ENCODE measurements at places on chromosomes 3 and 15.

DNA sequence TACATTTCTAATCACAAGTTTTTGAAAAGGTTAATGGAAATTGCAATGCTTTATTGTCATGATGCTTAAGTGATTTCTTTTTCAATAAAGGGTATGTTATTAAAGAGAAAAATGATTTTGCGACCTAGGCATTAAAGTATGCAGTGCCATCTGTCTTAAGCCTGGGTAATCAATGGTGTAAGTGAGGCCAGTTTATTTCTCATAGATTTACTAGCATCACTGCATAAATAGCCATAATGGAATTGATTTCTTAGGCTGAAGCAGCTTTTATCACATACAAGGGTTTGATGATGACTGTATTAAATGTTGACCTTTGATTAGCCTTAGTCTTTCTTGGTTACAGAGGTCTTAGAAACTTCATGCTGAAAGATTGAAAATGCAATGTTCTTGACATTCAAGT, 347.4 kb downstream of the FEZF2 start:
- no peak for DNase-seq

DNA sequence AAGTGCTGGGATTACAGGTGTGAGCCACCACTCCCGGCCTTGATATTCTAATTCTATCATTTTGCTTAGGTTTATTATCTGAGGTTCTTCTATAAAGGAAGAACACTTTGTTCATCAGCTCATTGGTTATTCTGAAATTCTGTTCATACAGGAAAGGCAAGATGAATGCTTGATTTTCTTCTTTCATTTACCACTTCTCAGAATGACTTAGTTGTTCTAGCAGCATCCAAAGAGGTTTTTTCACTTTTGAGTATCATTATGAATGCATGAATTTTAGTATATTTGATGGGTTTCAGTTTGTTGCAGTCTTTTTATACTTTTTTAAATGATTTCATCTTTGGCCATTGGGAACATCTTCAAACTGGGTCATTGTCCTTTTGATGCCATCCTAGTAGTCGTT, 51.8 kb downstream of the RNF111 start:
- DNase-seq: no peak

GRCh38 chr15:51097553-51098330, 3.0 kb upstream of the TNFAIP8L3 start:
- no peak for DNase-seq

DNA sequence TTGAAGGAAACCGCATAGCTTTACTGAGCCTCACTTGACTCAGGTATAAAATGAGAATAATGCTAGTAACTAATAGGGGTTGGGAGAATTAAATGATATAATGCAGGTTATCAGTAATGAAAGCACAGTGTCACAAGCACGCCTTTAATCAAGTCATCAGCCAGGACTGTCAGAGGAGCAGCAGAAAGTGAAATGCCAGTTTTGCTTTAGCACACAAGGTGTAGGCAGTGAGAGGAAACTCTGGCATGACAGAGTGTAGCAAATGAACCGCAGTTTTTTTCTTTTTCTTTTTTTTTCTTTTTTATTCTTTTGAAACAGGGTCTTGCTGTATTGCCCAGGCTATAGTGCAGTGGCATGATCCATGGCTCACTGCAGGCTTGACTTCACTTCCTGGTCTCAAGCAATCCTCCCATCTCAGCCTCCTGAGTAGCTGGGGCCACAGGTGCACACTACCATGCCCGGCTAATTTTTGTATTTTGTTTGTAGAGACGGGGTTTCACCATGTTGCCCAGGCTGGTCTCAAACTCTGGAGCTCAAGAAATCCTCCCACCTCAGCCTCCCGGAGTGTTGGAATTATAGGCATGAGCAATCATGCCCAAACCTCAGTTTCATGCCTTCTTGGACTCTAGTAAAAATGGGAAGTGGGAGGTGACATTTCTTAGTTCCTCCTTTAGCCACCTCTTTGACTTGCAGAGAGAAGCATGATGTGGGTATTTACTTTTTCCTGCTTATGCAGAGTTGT, 9.7 kb upstream of the SCAANT1 start:
- DNase-seq: no peak

DNA sequence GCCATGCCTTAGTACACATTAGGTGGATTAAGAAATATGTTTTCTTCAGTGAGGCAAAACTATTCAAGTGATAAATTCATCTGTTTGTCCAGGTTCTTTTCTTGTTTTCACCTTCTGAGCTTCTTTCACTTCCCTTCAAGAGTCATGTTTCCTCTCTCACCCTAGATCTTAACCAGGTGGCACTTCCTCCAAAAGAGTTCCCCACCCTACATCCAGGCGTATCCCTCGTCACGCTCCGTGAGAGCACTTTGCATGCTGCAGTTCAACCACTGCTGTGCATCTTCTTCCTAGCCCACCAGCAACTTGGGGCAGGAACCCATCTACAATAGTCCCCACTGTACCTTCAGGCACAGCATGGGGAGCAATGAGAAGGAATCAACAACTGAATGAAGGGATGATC, 28.9 kb downstream of the OSBPL10 start:
- DNase-seq: no peak

DNA sequence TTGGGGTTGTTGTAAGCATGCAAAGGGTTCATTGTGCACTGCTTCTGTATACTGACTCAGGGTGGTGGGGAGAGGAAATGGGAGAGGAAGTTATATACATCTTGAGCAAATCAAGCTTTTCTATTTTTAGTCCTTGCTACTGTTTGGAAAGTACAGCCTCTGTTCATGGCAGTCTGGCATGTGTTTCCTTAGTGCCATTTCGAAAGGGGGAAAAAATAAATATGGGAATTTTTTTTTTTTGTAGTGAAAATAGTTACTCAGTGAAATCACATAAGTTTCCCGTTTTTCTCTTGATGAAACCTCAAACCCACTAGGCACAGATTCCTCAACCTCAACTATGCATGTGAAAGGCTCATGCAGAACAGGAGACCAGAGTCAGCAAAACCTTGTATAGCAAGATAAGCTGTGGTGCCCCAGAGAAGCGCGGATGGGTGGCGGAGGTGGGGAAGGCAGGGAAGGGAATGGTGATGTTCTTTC, 353.3 kb downstream of the LPP start:
- no peak for DNase-seq

DNA sequence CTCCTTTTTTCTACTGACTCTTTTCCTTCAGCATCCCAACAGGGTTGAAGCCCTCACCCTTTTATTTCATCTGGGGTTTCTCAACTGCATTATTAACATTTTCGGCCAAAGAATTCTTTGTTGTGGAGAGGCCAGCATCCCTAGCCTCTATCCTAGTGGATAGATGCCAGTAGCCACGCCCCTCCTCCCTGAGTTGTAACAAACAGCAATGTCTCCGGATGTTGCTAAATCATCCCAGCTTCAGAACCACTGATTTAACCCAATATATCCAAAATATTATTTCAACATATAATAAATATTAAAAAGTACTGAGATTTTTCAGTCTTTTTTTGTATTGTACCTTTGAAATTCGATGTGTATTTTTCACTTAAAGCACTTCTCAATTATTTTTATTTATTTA, 2.0 kb upstream of the RNF111 start:
- no peak for DNase-seq

GRCh38 chr15:89487791-89488190, 8.6 kb downstream of the RHCG start:
- DNase-seq: no peak

- DNase-seq: no peak
Observed at GRCh38 chr3:146493221-146493620, 23.9 kb upstream of the PLSCR2 start.
